ENCODE measurements at places on chromosomes 5 and 9.

DNA sequence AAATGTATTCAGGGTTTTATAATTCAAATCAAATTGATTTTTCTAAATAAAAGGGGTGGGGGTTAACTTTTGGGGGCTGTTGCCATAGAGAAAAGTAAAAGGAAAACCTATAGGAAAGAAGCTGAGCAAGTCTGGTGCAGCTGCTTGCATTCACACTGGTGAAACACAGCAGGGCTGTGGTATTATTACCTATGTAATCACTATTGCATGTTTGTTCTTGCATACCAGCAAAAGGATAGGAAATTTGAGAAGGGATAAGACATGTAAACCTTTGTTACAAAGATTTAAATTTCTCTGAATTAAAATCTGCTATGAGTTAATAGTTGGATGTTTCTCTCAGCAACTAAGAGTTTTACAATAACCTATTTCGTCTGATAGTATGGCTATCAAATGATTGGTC, 346.7 kb downstream of the EFNA5 start:
- no peak for DNase-seq

DNA sequence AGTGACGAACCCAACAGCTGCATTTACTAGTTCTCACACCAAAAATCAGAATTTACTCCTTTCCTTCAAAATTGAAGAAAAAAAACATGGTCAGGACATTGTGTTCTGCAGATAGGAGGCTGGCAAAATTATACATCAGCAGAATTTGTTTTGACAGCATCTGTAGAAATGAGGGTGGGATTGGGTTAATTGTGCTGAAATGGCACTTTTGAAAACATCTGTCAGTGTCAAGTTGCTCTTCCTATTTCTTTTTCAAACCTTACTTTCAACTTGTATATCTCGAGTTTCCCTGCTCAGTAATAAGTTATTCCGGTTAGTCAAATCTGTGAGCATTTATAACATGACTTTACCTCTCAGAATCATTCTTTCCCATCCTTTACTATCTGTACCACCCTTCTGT, 19.8 kb downstream of the WDR36 start:
- DNase-seq: no peak

- no peak for DNase-seq
Measured at GRCh38 chr9:126611193-126611591, 2.5 kb upstream of the LMX1B start.

DNA sequence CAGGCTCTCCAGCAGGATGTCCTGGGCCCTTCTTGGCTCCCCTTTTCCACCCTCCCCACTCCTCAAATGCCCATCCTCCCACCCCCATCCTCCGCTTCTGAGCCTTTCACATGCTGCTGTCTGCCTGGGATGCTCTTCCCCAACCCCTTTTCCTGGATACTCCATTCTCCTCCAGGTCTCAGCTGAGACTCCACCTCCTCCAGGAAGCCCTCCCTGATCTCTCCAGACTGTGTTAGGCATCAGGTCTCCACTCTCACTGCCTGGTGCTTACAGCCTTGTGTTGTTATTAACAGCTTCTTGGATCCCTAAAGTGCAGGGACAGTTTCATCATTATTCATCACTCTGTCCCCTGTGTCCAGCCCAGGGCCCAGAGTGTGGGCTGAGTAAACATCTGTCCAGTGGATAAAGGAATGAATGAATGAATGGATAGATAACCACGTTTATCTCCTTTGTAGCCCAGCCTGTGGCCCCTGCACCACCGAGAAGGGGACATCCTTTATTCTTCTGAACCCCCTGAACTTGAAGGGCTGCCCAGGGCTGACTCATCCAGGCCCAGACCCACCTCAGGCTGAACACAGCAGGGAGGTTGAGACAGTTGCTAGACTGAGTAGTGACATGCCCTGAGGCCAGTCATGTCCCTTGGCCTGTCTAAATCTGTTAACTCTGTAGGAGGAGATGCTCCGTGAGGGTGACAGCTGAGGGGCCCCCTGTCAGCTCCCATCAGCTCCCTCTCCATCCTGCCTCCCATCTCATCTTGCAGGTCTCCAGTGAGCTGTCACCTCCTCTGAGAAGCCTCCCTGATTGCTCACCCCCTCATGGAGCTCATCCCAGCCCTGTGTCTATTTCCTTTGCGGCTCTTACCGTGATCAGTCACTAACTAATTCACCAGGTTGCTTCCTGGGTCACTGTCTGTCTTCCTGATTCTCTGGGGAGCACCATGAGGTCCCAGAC, 14.6 kb upstream of the LAMC3 start:
- no peak for DNase-seq

DNA sequence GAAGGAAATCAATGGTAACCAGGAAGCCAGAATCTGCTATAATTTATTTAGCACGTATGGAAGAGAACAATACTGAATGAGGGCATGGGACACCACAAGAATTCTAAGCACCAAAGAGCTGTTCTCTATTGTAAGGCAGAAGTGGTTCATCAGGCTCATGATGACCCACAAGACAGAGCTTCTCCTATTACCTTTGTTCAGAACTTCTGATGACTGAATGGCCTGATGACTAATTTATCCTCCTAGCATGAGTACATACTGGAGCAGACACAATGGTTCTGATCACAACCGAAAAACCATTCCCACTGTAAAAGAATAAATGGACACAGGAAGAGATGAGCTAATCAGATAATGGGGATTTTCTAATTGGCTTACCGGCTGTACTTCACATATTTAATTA, 329.8 kb upstream of the PDE4D start:
- no peak for DNase-seq

DNA sequence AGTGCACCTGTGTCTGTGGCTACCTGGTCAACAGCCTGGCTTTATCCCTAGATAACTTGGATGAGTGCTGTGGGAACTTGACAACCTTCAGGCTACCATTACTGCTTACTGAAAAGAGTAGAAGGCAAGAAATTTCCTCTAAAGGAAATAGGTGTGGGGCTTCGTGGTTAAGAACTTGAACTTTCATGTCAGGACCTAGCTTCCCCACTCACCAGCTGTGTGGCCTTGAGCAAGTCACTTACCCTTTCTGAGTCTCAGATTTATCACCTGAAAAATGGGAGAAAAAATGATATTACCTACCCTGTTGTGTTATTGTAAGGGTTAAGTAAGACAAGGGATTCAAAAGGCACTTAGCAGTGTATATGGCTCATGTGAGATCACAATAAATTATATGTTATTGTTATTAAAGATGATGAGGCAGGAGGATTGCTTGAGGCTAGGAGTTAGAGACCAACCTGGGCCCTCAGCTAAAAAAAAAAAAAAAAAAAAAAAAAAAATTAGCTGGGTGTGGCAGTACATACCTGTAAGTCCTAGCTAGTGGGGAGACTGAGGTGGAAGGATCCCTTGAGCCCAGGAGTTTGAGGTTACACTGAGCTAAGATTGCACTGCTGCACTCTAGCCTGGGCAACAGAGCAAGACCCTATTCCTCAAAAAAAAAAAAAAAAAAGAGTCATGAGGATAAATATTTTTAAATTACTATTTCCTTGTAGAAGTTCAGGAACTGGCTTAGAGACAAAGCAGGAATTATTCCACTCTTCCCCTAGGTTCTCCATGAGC, 97.0 kb upstream of the SPRY4 start:
- DNase-seq: no peak

GRCh38 chr9:134568116-134568515, 73.5 kb upstream of the COL5A1 start:
- DNase-seq: no peak
